ENCODE measurements at places on chromosomes 13 and 19.

DNA sequence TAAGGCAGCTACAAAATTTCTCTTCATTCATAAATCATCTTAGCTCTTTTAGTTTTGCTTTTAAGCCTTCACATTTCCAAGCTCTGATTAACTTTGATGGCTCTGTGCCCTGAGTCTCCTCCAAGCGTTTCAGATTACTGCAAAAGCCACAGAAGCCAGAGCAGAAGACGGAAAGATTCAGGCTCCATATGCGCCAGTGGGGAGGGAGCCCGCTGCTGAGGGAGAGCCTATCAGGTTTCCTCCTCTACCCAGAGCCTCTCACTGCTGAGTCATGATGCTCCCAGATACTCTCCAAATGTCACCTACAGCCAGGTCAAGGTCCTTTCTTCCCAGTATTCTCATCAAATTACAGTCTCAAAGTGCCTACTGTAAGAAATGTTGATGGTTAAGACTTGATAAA, 193.6 kb downstream of the RAP2A start:
- DNase-seq, result peak; percentile 94

DNA sequence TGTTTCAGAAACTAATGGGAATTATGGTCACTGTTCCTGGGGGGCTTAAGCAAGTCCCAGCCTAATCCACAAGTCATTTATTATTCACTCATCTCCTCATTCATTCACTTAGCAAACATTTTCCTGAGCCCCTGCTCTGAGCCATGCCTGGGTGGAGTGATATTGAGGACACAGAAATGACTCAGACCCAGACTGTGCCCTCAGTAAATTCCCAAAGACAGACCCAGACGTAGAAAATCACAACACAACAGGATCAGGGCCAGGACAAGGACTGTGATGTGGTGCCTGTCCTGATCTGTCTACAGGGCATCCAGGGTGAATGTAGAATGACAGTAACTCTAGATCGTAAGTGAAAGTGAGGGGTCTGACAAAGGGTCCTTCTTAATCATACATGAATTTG, 7.0 kb upstream of the SPACA6 start:
- no peak for DNase-seq

DNA sequence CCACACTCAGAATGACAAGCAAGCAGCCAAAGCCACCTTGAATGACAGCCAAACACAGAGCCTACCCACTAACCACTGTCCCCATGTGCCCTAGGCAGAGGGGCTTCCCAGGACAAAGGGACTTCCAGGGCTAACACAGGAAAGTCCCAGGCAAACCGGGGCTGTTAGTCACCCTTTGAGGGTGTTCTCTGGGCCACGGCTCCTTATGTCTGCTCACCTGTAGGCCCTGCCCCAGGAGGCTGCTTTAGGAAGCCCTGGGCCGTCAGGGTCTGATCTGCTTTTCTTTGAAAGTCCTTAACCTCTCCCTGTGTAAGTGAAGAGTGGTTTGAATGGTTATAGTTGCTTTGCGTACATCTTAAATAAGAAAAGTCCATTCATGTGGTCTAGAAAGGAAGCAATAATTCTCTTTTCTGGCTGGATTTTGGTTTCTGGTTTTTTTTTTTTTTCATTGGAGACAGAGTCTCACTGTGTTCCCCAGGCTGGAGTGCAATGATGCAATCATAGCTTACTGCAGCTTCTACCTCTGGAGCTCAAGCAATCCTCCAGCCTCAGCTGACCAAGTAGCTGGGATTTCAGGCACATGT, 161.4 kb downstream of the EFNB2 start:
- DNase-seq, result peak; percentile 78

- DNase-seq, result peak; percentile 84
Observed at GRCh38 chr19:15091918-15092753, 10.1 kb downstream of the OR1I1 start.

DNA sequence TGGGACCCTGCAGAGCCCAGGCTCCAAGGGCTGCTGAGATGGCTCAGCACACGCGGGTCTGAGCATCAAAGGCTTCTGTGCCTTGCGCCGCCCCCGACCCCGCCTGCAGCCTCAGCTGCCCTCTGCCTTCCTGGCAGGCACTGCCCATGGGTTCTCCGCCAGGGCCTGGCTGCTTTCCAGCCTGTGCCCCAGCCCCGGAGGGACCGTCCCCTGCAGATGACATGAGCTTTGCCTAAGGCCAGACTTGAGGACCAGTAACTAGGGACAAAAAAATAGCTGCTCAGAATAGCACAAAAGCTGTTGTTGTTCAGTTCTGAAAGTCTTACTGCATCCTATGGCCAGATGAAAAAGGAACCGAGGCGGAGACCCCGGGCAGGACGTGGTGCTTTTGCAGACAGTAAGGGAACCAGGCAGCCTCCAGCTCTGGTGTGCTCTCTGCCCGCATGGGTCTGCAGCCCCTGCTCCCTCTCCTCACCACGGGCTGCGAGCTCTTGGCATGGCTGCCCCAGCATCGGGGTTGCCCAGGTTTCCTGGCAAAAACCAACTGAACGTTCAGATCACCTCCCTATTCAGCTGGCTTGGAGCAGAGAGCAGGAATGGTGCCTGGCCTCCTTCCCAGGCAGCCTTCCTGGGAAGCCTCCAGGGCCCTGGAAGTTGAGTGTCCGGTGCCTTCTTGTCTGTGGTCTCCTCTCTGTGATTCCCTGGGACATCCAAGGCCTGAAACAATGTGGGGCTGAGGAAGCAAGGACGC, 12.5 kb upstream of the CFAP97D2 start:
- peak; percentile 78 for DNase-seq

- DNase-seq, result no peak
Observed at GRCh38 chr13:36475468-36475867, 43.2 kb downstream of the CCNA1 start.

DNA sequence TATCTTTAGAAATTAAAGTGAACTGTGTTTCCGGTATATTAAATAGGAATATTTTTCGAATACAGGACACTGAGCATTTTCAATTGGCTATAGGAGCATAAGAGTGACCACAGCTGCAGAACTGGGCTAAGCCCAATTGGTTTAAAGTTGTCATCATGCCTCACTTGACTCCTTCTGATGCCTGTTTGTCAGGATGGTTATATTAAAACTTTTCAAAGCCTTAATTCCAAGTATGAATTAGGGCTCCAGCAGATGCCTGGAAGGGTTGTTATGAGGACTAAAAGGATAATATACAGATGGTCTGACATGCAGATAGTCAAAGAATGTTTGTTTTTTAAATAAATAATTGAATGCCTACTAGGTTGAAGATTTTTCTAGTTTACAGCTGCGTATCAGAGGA, 100.0 kb downstream of the LMO7 start:
- DNase-seq, result no peak

DNA sequence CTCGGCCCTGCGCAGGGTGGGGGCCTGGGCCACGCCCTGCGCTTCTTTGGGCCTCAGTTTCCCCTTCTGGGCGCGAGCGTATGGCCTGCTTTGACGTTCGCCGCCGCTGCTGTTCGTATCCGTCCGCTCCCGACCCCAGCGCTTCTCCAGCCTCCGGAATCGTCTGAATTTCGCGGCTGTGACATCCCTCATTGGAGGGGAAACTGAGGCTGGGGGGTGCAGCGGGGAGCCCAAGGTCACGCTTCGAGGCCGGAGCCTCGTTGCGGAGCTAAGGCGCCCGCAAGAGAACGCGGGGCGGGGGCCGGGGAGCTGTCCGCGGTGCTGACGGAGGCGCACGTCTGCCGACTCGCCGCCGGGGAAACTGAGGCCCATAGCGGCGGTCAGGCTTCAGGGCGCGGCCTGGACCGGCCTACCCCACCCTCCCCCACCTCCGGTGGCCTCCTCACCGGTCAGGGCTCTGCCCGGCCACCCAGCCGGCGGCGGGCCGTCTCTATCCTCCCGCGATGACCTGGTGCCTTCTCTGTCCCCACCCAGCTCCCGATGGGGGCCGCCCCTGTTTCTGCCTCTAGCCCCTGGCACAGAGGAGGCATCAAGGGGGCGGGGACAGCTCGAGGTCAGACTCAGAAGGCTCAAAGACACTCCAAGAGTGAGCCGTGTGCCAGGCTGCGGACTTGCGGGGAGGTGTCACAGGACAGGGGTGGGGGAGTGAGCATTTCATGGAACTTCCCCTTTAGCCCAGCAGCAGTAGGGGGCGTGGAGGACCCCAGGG, 3.0 kb upstream of the APC2 start:
- DNase-seq, result no peak

- DNase-seq, result no peak
Observed at GRCh38 chr13:111295886-111296285, 24.6 kb upstream of the TEX29 start.

- no peak for DNase-seq
Observed at GRCh38 chr13:36288794-36289391, 8.7 kb downstream of the CCDC169 start.

DNA sequence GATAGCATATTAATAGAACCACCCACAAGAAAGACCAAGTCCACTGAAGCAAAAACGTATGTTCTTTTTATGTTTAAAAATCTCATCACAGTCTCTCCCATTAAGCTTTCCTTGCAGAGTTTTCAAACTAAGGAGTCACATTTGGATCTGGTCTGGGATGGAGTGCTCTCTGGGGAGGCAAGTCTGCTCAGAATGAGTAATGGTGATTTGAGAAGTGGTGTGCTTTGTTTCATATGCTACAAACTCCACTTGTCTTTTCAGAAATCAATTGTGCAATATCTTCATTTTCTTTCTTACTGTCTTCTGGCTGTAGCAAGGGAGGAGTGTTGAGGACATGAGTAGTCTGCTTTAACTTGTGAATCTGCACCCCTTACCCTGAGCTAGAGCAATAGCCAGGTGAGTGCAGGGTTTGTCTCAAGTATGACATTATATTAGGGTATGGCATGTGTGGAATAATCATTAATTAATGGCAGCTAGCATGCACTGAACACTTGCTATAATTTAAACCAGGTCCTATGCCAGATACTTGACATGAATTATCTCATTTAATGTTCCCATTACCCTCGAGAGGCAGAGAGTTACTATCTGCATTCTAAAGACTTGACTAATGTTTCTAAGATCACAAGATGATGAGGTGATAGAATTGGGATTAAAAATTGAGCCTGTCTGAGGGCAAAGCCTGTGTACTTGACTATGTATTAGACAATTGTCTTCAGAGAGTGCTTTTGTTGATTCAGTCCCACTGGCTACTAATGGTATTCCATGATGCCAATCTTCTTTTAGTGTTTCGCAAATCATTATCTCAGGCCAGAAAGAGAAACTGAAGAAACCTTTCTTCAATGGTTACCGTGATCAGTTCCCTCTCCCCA, 171.8 kb downstream of the GPC6 start:
- peak; percentile 68 for DNase-seq

- peak; percentile 91 for DNase-seq
Observed at GRCh38 chr13:26460648-26461047, 96.8 kb upstream of the WASF3 start.

GRCh38 chr13:65508745-65509144, 1721.4 kb downstream of the PCDH9 start:
- no peak for DNase-seq

GRCh38 chr13:43036351-43037250, 13.2 kb downstream of the DNAJC15 start:
- DNase-seq, result peak; percentile 18

- DNase-seq, result no peak
Observed at GRCh38 chr19:3658004-3658869, 31.6 kb upstream of the CACTIN start.

GRCh38 chr13:71461892-71462291, 405.1 kb downstream of the DACH1 start:
- no peak for DNase-seq

GRCh38 chr13:22270881-22271280, 600.0 kb downstream of the FGF9 start:
- peak; percentile 17 for DNase-seq

GRCh38 chr19:4567584-4568071, 8.1 kb upstream of the SEMA6B start:
- peak; percentile 64 for DNase-seq

DNA sequence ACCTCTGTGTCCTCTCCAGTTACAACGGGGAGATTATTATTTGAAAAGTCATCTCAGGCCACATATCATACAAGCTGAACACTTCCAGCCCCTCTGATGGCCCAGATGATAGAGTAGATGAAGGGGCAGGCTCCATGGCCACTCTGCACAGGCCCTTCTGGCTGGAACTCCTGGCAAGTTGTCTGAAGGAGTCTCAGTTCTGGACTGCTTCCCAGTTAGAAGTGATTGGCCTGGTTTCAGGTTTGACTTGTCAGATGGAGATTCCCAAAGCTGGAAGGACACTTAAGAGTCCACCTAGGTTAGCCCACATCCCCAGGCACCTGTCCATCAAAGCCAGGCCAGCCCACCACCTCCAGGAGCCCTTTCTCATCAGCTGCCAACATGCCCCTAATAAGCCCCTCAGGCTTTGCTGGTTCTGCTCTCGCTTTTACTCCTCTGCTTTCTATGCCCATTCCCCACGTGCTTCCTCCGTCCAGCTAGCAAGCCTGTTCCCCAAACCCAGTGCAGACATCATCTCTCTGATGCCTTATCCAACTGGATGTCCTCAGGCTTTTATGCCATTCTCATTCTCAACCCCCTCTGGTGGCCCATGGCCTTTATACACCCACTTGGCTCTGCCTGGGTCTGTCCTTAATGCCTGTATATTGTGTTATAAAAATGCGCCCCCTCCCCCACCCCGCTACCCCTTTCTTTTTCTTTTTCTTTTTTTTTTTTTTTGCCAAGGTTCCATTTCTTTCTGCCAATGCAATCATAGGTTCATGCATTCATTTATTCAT, 56.5 kb downstream of the HSPH1 start:
- peak; percentile 36 for DNase-seq

DNA sequence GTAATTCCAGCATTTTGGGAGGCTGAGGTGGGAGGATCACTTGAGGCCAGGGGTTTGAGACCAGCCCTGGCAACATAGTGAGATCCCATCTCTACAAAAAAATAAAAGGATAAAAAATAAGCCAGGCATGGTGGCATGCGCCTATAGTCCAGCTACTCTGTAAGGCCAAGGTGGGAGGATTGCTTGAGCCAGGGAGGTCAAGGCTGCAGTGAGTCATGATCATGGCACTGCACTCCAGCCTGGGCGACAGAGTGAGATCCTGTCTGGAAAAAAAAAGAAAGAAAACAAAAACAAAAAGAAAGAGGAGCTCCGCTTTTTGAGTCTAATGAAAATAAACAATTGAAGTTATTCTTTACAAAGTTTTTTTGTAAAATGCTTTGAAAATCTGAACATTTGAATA, 326.2 kb downstream of the GPC5 start:
- DNase-seq, result no peak

DNA sequence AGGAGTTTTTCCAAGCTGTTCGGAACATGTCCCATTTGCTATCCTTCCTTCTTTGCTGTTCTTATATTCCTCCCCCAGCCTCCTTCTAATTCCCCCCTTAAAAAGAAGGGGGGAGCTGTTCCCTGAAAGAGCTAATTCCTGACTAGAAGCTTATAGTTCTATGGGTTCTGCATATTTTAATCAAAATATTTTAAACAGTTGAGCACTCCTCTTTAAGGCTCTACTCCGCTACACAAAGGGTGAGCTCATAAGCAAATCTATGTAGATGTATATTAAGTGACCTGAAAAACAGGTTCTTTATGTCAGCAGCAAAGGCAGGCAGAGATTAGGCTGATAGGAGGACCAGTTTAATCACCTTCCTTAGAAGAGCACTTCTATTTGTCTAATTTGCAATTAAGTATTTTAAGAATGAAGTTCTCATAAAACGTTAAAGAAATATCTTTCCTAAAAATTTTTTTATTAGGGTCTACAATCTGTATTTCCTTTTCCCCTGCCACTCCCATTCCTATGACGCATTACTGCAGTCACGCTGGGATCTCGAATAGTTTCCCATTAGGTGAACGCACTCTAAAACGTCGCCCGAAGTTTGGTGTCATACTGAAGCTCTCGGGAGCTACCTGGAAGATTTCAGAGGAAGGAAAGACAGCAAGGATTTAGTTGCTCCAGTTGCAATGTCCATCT, 5.2 kb downstream of the EFNB2 start:
- DNase-seq, result no peak
